ENCODE measurements at places on chromosomes 2 and 18. TPM values are rescaled to one million over a fixed set of nuclear protein-coding genes. Genes with fewer than 3 reads are reported as not detected.

LIMS1 gene
- total RNA-seq: 21.8 TPM

C2orf42 gene
- 27.7 TPM for total RNA-seq

TRIM54 gene
- 9.7 TPM for total RNA-seq

DSC1 gene
- total RNA-seq: 0.90 TPM

SLC38A11 gene
- 11.3 TPM for total RNA-seq

CREG2 gene
- total RNA-seq: 51.8 TPM
